ENCODE measurements at places on chromosomes 13 and 19.

DNA sequence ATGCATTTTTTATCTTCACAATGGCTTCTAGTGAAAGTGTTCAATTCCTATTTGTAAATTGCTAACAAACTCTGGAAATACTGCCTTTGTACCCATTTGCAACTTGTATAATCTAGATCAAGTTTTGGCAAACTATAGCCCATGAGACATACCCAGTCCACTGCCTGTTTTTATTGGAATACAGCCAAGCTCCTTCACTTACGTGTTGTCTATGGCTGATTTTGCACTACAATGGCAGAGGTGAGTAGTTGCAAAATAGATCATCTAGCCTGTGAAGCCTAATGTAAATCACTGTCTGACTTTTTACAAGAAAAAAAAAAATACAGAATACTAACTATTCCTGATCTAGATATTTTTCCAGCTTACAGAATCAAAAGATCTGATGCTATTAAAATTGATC is 37.1 kb downstream of the DZIP1 start:
- no peak for DNase-seq

DNA sequence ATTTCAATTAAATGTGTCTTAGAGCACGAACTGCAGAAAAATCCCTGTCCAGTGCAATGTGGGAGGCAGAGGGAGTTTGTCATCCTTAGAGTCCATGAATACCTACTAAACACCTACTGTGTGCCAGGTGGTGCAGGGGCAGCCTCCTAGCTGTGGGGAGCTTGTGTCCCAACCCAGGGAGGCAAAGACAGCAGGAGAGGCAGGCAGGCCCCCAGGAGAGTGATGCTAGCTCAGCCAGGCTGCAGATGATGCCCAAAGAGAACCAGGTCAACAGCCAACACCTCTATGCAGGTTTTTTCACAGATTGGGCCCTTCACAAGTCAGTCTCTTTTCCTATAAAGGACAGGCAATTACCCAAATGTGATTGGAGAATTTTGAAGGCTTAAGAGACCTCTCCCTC is 108.2 kb upstream of the UQCRFS1 start:
- DNase-seq = no peak

GRCh38 chr13:61695147-61695546 is 279.5 kb upstream of the PCDH20 start:
- no peak for DNase-seq

DNA sequence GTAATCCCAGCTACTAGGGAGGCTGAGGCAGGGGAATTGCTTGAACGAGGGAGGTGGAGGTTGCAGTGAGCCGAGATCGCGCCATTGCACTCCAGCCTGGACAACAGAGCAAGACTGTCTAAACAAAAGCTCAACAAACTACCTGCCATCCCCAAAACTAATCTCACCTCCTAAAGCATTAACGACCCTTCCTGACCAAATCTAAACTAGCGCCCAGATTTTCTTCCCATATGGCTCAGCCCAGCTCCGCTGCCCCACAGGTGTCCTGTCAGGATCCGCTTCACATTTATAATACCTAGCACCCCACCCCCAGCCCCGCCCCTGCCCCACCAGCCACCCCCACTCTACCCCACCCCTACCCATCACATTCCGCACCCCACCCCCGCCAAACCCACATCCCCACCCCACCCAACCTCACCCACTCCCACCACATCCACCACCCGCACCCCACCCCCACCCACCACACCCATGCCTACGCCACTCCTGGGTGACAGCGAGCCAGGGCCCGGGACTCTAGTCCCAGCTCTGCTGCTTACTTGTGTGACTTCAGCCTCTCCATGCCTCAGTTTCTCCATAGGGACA is 599 bp downstream of the C19orf12 start:
- peak; percentile 63 for DNase-seq

DNA sequence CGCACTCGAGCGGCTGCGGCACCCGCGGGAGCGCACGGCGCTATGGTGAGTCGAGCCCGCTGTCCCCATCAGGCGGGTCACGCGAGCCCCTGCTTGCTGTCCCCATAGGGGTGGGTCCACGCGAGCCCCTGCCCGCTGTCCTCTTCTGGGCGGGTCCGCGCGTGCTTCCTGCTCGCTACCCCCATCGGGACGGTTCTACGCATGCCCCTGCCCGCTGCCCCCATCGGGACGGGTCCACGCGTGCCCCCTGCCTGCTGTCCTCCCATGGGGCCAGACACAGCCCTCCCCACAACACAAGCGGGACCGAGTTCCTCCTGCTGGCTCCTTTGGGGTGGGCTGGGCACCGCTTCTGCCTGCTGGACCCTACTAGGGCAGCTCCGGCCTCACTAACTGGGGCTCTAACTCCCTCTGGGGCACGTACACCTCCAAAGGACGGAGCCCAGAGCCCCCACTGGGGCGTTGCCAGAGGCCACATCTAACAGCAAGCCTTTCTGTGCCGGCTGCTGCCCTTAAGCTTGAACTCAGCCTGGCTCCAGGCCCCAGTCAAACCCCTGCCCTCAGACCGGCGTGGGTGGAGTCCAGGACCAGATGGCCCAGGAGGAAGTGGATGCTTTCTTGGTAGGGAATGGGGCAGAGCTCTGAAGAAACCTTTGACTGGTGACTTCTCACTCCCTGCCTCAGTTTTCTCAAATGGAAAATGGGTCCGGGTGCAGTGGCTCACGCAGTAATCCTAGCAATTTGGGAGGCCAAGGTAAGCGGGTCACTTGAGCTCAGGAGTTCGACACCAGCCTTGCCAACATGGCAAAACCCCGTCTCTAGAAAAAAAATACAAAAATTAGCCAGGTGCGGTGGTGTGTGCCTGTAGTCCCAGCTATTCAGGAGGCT is 722 bp downstream of the COLGALT1 start:
- DNase-seq = peak; percentile 78

- DNase-seq = peak; percentile 26
Measured at GRCh38 chr19:7678971-7679751, 1.5 kb upstream of the TRAPPC5 start.

- no peak for DNase-seq
Measured at GRCh38 chr13:98657506-98658085, 80.7 kb upstream of the STK24 start.

GRCh38 chr19:17766543-17767131 is 15.4 kb downstream of the FCHO1 start:
- peak; percentile 63 for DNase-seq

GRCh38 chr13:19158526-19159174 is 23.0 kb downstream of the TUBA3C start:
- no peak for DNase-seq
